ENCODE measurements at places on chromosomes 1 and 21.

DNA sequence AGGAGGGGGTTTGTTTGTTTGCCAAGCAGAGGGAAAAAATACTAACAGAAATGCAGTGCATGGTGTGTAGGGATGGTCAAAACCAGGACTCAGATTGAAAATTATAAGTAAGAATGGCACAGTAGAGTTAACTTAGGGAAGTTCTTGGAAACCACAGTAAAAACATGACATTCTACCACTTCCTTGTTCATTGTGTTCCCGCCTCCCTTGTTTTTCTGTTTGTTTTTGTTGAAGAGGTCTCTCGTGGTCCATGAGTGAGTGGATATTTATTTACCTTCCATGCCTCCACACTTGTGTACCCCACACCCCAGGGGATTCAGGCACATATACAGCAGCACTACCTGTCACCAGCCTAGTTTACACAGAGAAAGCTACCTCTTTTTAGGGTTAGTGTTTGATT lies 69.6 kb downstream of the OLFML2B start:
- no peak for DNase-seq

DNA sequence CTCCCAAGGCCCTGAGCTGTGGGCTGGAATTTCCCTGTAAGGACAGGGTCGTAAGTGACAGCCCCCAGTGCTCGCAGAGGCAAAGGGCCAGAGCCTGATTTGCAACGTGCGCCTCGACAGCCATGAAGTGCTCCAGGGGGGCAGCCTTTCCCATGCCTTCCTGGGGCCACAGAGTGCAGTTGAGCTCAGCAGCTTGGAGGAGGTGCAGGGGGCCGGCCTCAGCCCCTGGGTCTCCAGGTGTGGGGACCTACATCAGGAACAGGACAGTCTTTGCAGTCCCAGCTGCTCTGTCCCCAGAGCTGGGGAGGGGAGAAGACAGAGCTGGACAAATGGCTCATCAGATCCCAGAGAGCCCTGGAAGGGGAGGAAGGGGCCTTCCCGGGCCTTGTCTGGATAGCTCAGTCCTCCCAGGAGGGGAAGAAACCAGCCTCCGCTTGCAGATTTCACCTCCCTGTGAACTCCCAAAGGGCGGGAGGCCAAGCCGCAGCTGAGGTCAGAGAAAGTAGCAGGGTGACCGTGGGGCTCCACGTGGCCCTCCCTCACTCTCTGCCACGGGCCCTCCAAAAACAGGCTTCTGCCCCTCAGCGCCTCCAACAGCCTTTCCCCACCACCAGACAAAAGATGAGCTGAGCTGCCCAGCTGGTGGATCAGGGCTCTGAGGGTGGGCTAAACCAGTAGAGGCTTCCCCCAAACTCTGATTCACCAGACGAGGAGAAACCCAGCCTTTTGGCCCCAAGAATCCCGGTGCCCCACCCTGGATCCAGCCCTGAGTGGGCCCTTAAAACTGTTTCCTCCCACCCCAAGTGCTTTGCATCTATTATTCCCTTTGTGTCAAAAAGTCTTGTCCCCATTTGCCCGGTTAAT lies 76.5 kb downstream of the DHRS3 start:
- DNase-seq, result no peak

DNA sequence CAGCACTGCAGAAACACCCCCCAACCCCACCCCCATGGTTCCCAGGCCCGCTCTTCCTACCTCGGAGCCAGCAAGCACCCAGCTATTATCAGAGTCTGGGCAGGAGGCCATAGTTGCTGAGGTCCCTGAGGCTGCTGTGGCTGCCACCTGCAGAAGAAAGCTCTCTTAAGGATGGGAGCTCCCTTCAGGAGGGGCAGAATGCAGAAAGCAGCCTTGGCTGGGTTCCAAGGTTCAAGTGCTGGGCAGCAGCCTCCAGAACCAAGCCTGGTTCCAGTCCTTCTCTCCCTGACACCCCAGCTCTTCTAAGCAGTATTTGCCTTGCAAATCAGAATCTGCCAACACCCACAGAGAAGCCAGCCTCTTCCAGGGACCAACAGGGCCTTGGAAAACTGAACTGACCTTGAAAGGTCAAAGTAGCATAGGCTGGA lies 2.3 kb downstream of the PBXIP1 start:
- no peak for DNase-seq

DNA sequence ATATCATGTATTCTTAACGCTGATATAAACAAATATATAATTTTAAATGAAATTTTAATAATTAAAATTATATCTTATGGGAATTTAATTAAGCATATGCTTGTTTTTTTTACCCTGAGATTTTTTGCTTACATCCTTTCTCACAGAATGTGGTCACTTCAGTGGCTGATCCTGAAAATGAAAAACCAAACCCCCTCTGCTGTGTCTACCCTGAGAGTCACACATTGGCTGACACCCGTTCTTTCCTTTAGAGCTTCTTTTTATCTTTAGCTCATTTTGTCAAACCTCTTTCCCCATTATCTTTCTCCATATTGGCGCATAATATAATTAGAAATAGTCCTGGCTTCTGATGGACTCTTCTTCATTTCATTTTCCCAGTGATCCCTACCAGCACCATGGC lies 10.8 kb upstream of the CACYBP start:
- no peak for DNase-seq

DNA sequence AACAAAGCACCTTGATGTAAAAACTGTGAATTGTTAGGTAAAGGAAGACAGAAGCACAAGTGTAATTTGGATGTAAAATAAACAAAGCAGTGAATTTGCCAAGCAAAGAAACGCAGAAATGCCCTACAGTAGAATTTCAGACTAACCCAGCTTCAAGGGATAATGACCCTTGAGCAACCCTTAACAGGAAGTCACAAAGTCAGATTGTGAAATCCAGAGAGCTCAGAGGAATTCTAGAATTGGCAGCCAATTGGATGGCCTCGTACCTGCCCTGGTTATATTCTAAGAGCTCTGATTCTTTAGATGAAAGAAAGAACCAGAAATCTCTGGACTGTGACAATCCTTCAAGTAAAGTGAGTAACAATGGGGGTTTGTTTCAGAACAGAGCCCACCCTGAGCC lies 152.7 kb upstream of the CHRM3 start:
- no peak for DNase-seq

GRCh38 chr1:192399161-192399560 lies 82.4 kb downstream of the RGS21 start:
- no peak for DNase-seq

DNA sequence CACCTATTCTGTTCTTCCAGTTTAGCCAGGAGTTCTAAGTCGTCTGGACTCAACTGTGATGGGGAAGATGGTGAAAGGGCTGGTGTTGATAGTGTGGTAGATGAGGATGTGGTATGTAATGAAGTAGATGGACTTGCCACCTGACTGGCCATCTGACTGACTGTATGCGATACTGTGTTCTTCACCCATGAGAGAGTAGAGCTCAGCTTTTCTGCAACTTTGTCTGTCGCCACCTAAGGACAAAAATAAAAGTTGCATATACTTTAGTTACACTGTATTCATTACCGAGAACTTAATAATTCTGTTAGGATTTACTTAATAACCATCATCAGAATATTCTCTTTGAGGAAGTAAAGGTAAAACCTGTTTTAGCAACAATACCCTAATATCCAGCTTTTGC lies 48.5 kb downstream of the EVI5 start:
- no peak for DNase-seq

- no peak for DNase-seq
These were observed 6.4 kb downstream of the COL8A2 start for GRCh38 chr1:36118447-36119204.

- DNase-seq, result no peak
These were observed 103.5 kb downstream of the RPE65 start for GRCh38 chr1:68346188-68346808.

GRCh38 chr1:27026621-27027574 lies 14.2 kb upstream of the TENT5B start:
- DNase-seq, result no peak

GRCh38 chr1:207752456-207752998 lies 673 bp downstream of the CD46 start:
- peak; percentile 35 for DNase-seq

DNA sequence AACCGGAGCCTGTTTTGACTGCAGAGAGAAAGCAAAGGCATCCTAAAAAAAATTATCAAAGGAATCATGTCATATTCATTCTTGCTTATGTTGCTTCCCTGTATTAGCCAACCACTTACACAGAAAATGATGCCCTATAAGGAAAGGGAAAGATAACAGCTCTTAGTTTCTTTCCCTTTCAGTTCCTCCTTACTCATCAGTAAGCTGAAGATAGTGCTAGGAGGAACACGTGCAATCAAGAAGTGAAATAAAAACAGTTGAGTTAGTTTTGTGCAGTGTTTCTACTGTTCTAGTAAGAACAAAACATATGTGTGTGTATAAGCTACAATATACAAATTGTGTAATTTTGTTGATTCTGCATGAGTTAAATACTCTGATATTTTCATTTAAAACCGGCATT lies 45.3 kb upstream of the MTF2 start:
- no peak for DNase-seq

DNA sequence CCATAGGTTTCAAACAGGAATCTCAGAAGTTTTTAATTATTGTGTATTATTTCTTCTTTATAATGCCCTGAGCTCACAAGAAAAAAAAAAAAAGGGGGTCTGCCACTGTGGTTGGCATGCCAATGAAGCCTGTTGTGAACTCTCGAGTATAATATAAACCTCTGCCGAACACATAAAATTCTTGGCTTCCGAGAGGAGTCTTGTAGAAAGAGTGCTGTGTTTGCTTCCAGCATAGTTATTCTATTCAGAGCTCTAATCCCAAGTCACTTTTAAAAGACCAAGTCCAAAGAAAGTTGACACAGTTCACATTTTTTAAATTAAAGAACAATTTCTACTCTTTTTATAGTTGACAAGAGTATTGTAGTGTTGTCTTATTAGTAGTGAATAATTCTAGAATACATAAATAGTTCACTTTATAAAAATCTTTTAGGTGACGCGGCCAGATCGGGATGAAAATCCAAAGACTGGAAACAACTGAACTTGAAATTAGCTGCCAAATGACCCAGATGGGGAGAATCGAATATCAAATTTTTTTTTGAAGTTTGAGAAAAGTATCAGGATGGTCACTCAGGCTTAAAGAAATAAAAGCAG lies 293.2 kb downstream of the DUSP10 start:
- no peak for DNase-seq

GRCh38 chr1:221263831-221264767 lies 384.9 kb downstream of the HLX start:
- peak; percentile 42 for DNase-seq

GRCh38 chr1:42930178-42931107 lies 28.2 kb downstream of the SLC2A1 start:
- DNase-seq, result no peak

- no peak for DNase-seq
These were observed 152.8 kb upstream of the DPT start for GRCh38 chr1:168881656-168882260.

DNA sequence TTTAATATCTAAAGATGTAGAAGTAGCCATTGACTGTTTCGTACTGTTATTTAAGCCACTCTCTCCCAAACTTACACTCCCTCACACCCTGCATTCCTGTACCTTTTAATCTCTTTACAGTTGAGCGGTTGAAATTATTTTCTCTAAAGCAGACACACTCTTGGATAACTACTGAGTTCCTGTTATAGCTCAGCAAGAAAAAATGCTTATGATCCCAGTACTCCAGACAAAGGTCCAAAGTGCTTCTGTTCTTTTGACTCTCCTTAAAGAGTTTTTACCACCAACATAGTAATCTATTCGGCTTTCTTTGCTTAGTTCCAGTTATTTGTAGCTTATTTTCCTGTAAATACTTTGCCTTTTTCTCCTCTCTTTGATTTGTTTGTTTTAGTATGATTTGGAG lies 100.1 kb downstream of the ATF6 start:
- DNase-seq, result no peak

- DNase-seq, result no peak
These were observed 552.2 kb upstream of the NCAM2 start for GRCh38 chr21:20445971-20446370.

Data from activated CD4-positive, alpha-beta memory T cell treated with anti-CD3 and anti-CD28 coated beads, Interleukin-2, amount 10 ng/mL, durations not matched to agents 7 days and 5 days (primary cell).